ELR (cell line): ENCODE measurements at places on chromosomes 5 and 9.

- DNase-seq = peak; percentile 2
Observed at GRCh38 chr9:82912645-82913044, 150.3 kb downstream of the RASEF start.

DNA sequence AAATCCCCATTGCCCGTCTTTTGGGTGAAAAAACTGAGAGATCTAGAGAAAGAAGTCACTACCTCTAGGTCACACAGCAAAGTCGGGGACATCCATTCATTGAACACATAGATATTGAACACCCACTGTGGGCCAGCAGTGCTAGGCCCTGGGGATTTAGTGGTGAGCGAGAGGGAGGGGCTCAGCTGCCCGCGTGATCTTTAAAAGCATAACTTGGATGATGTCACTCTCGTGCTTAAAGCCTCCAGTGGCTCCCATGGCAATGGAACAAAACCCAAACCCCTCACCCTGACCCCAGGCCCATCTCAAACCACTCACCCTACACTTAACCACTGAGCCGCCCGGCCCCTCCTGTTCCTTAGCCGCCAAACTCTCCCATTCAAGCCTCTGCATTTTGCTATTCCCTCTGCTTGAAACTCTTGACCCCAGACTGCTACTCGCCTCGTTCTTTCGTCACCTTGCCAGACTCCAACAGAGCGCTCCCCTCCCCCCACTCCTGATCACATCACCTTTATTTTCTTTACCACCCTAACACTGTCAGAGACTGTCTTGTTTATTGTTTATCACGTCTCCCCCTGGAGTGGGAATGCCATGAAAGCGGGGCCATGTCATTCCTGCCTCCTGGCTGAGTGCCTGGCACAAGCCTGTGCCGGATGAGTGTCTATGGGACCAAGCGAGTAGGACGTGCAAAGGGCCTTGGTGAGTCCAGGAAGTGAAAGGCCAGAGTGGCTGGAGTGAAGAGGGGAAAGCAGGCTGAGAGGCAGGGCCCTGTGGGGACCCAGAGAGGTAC is 710 bp upstream of the PIP5KL1 start:
- peak; percentile 78 for DNase-seq

DNA sequence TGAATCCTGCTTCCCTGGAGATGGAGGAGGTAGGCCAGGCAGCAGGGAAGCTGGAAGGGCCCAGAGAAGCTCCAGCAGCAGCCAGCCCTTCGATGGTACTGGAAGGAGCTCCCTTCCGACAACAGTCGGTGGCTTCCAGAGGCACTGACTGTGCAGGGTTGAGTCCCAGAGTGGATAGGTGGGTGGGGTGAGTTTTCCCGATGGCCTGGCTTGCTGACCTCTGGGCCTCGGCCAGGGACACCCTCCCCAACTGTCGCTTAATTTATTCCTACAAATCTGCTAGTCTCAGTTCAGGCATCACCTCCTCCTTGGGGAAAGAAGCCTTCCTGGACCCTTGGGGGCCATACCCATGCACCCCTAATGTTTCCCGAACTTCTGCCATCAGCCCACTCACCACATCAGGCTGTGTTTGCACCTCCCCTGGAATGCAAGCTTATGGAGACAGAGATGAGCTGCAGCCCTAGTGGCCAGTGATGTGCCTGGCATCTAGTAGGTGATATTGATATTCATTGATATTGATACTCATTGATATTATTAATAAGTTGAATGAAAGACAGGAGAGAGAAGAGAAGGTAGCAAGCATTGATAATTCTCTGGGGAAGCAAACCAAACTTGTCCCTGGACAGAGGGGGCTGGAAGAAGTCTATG is 104.6 kb upstream of the BOD1 start:
- no peak for DNase-seq

- no peak for DNase-seq
Observed at GRCh38 chr5:82320966-82321365, 42.8 kb upstream of the RPS23 start.

DNA sequence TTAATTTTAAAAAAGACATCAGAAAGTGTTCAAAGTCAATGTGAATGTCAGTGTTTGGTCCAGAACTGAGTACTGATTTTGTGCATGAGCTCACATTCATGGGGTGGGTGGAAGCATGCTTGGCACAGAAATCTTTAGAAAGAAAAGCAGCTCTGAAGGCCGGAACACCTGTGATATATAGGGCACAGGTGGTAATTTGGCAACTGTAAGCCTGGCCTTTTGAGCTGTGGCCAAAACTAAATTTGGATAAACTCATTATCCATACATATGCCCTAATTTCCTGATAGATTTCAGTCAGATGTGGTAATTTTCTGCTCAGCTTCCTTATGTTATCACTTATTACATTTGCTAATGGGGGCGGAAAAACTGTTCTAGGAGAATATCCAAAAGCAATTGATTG is 211.4 kb downstream of the HCN1 start:
- DNase-seq = no peak

DNA sequence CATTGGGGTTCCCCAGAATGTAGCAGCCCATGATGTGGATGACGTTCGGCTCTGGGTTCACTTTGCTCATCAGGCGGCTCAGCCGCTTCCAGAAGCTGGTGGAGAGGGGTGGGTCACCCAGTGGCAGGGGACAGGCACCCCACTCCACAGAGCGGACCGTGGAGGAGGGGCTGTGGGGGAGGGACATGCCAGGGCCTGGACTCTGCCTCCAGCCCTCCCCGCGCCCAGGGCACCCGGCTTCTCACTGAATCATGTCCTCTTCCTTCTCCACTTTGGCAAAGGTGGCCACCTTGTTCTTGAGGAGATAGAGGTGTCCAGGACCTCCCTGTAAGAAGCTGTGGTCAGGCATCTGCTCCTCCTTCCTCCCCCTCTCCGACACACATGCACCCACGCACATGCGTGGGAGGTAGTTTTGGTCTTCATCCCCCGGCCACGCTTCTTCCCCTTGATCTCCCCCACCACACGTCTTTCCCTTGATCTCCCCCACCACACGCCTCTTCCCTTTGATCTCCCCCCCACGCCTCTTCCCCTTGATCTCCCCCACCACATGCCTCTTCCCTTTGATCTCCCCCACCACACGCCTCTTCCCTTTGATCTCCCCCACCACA is 8.9 kb upstream of the ENTPD8 start:
- DNase-seq = no peak

DNA sequence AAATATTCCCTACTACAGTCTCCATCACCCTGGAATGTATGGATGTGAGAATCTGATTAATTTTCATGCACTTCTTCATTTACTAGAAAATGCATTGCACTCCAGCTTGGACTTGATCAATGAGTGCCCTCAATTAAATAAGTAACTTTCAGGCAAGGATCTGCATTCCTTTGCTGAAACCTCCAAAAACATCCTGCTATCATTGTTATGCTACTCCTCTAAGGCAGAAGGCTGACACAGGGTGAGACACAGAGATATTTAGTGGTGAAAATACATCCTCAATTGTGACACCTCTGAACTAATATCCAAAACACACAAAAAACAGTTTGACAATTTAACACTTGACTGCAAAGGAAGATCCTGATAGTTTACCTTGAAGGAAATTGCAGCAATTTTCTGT is 57.9 kb upstream of the CDH12 start:
- DNase-seq = no peak

- peak; percentile 81 for DNase-seq
Observed at GRCh38 chr5:150129813-150130492, 25.7 kb downstream of the PDGFRB start.

DNA sequence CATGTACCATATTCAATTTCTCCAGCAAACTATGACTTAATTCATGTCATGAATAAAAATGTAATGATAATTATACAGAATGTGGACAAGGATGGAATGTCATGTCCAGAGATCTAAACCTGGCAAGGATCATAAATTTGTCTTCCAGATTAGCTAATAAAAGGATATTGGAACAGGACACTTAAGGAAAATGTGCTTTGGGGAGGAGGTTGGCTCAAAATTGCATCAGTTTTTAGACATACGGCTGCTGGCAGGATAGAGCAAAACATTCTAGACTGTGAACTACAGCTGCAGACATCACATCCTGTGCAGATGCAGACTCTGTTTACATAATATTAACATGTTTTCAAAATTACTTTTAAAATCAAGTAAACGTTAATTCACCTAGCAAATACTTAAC is 248.4 kb downstream of the TLR4 start:
- DNase-seq = no peak

GRCh38 chr5:167902298-167902697 is 389.1 kb upstream of the WWC1 start:
- no peak for DNase-seq

DNA sequence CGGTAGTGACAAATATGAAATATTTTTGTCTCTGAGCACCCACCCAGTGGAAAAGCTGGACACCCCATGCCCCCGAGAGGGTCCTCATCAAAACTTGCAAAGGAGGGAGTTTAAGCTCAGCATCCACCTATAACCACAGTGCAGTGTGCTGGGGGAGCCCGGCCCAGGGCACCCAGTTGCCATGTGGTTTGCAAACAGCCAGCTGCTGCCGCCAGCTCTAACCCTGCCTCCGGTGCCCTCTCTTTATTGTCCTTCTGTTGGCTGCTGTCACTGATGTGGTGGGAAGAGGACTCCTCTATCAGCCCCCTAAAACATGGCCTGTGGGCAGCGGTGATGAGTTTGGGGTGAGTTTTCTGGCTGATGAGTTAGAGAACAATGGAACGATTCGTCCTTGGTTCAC is 160.9 kb upstream of the MVB12B start:
- DNase-seq = no peak

GRCh38 chr5:97931829-97932228 is 748.8 kb upstream of the RIOK2 start:
- DNase-seq = no peak

- DNase-seq = no peak
Observed at GRCh38 chr9:80157561-80157983, 585.8 kb downstream of the TLE4 start.

GRCh38 chr5:1658665-1659064 is 134.9 kb upstream of the LPCAT1 start:
- DNase-seq = no peak

DNA sequence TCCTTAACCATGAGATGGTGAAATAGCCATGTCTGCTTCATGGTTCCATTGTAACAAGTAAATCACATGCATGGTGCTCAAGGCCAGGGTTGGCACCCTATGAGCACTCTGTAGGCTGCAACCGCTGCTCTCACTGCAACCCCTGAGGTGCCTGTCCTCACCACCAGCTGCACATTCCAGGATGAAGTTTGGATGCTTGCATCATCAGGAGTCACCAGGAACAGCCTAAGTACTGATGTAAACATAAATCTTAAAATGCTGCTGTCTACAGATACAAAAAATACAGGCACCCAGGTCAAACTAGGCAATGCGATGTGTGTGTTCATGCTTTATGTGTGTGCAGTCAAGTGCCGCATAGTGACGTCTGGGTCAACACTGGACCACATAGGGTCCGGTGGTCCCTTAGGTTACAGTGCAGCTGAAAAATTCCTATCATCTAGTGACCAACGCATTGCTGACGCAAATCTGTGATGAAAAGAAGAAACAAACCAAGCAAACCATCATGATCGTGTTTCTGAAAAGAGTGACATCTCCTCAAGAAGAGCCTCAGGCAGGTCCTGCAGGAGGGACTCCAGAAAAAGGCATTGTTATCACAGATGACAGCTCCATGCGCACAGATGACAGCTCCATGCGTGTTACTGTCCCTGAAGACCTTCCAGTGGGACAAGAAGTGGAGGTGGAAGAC is 234.8 kb downstream of the AUH start:
- peak; percentile 79 for DNase-seq

DNA sequence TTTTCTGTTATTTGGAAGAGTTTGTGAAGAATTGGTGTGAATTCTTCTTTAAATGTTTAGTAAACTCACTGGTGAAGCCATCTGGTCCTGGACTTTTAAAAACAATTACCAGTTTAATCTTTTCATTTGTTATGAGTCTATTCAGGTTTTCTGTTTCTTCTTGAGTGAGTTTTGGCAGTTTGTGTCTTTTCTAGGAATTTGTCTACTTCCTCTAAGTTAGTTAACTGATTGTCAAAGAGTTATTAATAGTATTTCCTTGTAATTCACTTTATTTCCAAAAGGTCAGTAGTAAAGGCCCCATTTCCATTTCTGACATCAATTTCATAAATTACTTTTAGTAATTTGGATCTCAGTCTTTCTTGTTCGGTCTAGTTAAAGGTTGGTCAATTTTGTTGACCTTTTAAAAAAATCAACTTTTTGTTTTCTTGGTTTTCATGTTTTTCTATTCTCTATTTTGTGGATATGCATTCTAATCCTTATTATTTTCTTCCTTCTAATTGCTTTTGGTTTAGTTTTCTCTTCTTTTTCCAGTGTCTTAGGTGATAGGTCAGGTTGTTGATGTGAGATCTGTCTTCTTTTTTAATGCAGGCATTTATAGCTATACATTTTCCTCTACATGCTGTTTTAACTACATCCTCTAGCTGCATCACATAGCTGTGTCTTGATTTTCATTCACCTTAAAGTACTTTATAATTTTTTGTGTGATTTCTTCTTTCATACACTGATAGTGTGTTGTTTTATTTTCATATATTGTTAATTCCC is 7.3 kb upstream of the SMIM3 start:
- no peak for DNase-seq

- no peak for DNase-seq
Observed at GRCh38 chr9:127509955-127510299, 58.6 kb downstream of the LRSAM1 start.

- no peak for DNase-seq
Observed at GRCh38 chr5:179237770-179238627, 107.3 kb downstream of the ADAMTS2 start.

GRCh38 chr5:158277276-158277675 is 418.3 kb upstream of the CLINT1 start:
- DNase-seq = no peak

DNA sequence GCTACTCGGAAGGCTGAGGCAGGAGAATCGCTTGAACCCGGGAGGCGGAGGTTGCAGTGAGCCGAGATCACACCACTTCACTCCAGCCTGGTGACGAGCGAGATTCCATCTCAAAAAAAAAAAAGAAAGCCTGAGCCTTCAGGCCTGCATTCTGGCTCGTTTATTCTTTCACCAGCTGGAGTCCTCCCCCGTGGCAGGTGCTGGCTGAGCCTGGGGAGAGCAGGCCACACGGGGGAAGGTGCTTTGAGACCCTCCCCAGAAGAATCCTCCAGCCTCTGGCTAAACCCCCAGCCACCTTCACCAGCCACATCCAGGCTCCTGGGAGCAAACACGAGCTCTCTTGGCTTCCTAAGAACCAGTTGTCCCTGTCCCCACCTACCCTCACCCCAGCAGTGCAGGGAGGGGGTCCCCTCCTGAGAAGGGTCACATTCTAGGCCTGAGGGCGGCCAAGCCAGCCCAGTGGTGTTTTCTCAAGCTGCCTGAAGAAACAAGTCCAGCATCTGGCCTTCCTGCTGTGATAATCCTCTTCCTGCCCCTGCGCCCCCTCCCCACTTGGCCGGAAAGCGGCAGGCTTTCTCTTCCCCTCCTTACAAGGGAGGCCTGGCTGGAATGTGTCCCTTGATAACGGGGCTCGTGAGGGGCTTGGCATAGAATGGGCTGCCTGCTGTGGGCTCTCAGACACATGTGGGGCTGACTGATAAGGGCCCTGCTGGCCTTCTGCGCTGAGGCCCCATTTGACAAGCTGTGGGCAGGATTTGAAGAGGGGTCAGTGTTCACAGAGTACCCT is 41.5 kb downstream of the PLPP7 start:
- no peak for DNase-seq

- DNase-seq = no peak
Observed at GRCh38 chr5:131993676-131994075, 17.8 kb downstream of the ACSL6 start.
